Right renal pelvis (tissue), 4 donors: ENCODE measurements at places on chromosomes 11 and 22.

DNA sequence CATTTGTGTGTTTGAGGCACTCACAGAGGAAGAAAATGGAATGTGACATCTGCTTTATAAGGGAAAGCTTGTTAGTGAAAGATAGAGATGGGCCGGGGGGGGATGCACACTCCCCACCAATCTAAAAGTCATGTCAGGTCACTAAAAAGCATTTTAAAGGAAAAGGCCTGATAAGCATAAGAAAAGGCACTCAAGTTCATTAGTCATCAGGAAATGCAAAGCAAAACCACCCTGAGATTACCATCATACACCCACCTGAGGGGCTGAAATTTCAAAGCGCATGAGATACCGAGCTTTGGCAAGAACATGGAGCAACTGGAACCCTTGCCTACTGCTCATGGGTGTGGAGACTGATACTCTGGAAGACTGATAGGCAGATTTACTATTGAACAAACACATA lies 77.9 kb upstream of the ANO1 start:
- DNase-seq, result no peak

GRCh38 chr11:39786281-39786680 lies 1673.2 kb downstream of the LRRC4C start:
- no peak for DNase-seq

DNA sequence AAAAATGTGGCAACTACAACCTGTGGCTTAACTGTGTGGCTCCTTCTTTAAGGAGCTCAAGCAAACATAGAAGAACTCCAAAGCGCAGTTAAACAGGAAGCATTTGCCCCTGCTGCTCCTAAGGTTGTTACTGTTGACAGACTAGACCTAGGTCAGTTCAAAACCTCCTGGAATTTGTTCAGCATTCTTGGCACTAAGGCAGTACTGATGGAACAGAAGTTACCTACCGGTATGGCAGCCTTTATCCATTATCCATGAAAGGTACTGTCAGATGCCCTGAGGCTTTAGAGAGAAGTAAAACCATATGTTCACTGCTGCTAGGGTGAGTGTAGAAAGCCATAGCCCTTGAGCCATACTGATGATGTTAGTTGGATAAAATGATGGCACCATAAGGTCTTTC lies 916.5 kb upstream of the FAT3 start:
- no peak for DNase-seq

GRCh38 chr11:57605028-57605420 lies 7.5 kb downstream of the SERPING1 start:
- DNase-seq, result no peak

DNA sequence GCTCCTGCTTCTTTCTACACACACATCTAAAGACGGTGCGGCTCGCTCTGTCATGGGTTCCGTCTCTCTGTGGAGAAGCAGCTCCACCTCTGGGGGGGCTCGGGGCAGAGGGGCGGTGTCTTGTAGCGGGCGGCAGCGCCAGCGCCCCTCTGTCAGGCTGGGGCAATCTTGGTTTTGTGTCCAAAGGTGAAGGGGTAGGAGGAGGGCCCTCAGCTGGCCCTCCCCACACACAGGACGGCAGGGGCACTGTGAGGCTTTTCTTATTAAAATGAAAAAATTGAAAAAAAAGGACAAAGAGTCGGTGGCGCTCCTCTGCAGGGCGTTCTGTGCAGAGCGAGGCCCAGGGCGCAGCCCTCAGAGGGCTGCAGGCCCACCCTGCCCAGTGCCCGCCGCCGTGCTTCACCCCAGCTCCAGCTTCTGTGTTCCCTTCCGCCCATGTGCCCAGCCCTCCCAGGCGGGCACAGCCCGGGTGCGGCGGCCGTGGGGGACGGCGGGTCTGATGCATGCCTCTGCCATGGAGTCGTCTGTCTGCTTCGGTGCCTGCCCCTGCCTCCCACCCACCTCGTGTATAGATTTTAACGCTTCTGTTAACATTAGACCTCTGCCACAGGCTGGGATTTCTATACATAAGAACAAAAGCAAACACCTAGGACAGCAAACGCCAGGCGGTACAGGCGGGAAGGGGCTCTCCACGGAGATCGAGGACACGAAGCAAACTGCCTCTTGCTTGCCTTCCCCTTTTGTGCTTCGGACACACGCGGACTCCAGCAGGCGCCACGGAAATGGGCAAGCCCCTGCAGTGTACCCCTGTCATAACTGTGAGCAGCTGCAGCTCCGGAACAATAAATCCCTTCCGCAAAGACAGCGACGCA lies 24.5 kb downstream of the MOB2 start:
- DNase-seq, result no peak

- no peak for DNase-seq
Observed at GRCh38 chr22:33472462-33473344, 414.5 kb upstream of the SYN3 start.
